Fibroblast of skin of left quadriceps (primary cell): ENCODE measurements at places on chromosomes 4 and X.

GRCh38 chr4:74840936-74841509, 46.7 kb upstream of the BTC start:
- DNase-seq, result no peak

DNA sequence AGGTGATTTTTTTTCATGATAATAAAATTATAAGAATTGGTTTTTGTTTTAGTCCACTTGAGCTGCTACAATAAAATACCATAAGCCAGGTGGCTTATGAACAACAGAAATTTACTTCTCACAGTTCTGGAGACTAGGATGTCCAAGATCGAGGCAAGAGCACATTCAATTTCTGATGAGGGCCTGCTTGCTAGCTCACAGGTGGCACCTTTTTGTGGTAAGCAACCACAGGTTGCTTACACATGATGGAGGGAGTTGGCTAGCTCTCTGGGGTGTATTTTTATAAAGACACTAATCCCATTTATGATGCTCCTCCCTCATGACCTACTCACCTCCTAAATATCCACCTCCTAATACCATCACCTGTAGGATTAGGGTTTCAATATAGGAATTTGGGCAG, 1248.5 kb upstream of the TENM3 start:
- DNase-seq, result no peak

- DNase-seq, result no peak
These were observed 177.3 kb downstream of the PABPC4L start for GRCh38 chr4:134024251-134024650.

DNA sequence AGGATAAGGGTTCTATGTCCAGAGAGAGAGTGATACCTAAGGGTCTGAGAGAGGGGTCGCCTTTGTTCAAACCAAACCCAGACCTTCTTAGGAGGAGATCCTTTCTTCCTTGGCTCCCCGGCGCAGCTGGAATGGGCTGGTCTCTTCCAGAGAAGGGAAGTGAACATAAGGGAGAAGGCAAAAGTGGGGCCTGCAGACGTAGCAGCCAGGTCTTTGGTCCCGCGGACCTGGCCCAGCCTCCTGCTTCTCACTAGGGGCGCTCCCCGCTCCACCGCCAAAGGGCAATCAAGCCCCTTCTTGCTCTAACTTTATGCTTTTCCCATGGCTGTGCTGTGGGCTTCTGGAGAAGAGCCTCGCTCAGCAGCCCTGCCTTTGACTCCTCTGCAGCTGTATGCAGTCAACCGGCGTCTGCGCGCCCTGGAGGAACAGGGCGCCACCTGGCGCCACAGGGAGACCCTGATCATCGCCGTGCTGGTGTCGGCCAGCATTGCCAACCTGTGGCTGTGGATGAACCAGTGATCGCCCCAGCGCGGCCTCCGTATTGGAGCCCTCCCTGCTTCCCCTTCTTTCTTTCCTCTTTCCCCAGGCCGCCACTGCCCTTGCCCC, 6.5 kb downstream of the FATE1 start:
- no peak for DNase-seq

- DNase-seq, result no peak
These were observed 143.6 kb downstream of the SLIT2 start for GRCh38 chr4:20395160-20395773.

GRCh38 chr4:68337004-68337403, 12.9 kb downstream of the YTHDC1 start:
- no peak for DNase-seq

GRCh38 chr4:15805583-15806517, 27.7 kb downstream of the CD38 start:
- peak; percentile 22 for DNase-seq

- DNase-seq, result peak; percentile 0
These were observed 141.0 kb upstream of the FAM47C start for GRCh38 chrX:36867143-36867542.

GRCh38 chrX:64394059-64394873, 986 bp downstream of the MTMR8 start:
- DNase-seq, result no peak

- DNase-seq, result no peak
These were observed 62.1 kb downstream of the GPRIN3 start for GRCh38 chr4:89245459-89245858.

DNA sequence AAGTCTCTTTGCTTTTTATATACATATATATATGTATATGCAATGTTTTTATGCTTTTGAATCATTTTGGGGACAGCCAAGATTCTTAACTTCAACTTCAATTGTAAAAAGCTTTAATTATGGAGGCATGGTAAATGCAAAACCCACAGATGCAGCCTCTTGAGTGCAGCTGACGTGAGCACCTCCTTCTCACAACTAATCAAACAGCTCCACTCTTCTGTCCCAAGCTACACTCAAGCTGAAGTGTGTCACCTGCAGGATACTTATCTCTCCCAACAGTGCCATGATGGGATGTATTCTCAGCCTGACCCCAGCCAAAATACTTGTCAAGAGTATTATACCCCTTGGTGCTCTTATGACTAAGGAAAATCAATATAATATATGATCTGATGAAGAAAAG, 60.7 kb upstream of the BLTP1 start:
- DNase-seq, result no peak

- no peak for DNase-seq
These were observed 74.1 kb upstream of the MAOA start for GRCh38 chrX:43581888-43582539.

GRCh38 chr4:179626687-179627086, 2184.4 kb upstream of the AGA start:
- no peak for DNase-seq
